ENCODE measurements at places on chromosomes 7 and 10.

DNA sequence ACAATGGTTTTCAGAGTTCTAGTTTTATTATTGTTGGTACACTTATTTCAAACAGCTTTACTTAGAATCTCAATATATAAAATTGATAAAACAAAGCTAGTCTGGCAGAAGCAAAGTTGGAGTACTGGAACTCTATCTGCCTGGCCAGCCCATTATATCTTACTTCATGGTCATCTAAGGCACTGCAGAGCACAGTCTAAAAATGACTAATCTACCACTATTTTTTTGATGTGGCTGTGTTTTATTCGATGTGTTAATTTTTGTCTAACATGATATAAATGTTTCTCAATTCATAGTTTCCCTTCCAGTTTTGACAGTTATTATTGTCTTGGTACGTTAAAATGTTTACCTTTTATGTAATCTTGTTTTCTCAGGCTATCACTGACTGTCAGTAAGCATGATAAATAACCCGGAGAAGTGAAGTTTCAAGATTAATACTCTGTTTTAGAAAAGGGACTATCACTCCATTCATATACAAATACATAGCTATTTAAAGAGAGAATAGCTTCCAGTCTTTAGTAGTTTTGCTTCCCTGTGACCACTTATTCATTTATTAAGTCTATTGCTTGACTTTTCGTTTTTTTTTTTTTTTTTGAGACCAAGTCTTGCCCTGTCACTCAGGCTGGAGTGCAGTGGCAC lies 60.6 kb upstream of the CSTF2T start:
- DNase-seq: no peak

DNA sequence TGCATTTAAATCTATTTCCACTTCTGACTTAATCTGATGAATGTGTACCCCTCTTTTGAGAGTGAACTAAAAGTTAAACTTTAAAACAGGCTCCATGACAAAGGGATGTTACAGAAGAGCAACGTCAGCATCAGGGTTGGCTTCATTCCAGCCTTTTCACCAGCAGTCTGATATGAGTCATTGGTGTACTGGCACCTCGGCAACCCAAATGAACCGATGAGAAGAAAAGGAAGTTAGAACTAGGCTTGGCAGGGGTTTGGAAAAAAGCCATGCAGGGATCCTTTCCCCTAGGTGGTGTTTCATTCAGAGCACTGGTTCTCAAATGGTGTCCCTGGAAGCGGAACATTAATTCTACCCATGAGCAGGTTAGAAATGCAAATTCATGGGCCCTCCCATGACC lies 53.6 kb downstream of the SEC61G start:
- peak; percentile 42 for DNase-seq

- no peak for DNase-seq
Observed at GRCh38 chr10:107689323-107689722, 524.8 kb upstream of the SORCS1 start.

GRCh38 chr10:5547931-5548660 lies 23.3 kb downstream of the CALML3 start:
- no peak for DNase-seq

- DNase-seq: no peak
Observed at GRCh38 chr7:13198036-13198435, 510.6 kb downstream of the ARL4A start.

DNA sequence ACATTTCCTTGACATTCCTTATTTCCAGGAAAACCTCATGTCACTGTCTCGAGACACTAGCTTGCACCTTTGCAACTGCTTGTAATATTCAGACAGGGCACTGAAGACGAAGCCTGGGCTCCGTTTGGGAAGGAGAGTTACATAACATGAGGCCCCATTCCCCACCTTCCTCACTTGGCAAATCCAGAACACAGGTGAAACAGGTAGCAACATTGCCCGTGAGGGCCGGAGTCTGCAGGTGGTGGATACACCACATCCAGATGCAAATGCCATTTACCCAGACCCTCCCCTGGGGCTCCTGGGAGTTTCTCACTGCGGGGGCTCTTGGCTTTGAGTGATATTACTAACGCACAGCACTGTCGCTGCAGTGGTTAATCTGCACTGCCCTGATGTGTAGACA lies 491.0 kb downstream of the PTPRN2 start:
- no peak for DNase-seq

GRCh38 chr7:22256541-22257096 lies 100.3 kb downstream of the RAPGEF5 start:
- DNase-seq: no peak

DNA sequence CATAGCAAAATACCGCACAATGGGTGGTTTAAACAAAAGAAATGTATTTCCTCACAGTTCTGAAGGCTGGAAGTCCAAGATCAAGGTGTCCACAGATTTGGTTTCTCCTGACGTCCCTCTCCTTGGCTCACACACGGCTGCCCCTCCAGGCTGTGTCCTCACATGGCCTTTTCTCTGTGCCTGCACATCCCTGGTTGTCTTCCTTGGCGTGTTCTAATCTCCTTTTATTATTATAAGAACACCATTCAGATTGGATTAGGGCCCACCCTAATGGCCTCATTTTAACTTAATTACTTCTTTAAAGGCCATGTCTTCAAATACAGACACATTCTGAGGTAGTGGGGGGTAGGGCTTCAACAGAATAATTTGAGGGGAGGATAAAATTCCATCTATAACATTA lies 87.9 kb downstream of the FZD1 start:
- DNase-seq: no peak

DNA sequence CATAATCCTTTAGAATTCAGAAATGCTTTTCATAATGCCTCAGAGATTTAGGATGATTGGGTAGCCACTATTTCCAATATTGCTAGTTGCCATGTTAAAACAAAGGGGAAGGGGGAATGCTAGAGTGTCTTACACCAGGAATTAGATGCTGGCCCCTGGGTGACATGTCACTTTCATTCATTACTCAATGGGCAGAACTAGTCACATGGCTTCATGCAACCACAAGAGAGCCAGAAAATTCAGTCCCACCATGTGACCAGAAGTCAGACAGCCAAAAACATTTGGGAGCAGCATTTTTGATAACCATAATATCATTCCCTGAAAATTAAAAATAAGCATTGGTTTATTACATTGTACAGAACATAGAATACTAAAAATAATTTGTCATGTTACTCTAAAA lies 81.2 kb downstream of the CREB5 start:
- DNase-seq: no peak

DNA sequence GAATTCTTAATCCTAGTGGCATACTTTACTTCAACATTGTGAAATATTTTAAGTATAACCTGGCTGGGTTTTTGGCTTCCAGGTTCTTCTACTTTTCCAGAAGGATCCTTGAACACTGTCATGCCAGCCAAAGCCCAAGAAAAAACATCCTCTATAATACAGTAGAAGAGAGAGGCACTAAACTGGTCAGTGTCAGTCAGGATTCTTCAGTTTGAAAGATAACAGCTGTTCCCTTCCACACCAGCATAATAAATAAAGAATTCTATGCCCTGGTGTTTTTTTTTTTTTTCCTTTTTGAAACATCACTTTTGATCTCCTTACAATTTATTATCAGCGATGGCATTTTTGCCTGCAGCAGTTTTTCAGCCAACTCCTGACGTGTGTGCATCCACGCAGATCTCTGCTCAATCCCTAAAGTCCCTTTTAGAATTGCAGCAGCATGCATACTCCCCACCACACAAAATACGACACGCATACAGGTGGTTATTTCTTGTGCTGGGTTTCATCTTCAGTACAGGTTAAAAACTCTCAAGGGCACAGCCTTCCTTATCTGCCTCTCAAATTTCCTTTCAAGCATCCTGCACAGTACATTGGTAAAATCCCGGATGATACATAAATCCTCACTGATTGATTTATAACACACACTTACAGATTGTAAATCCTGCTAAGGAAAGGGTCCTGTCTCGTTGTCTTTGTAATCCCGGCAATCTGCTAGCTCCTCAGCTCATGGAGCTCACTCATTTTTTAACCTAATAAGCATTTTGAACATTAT lies 100.2 kb downstream of the TPK1 start:
- no peak for DNase-seq

GRCh38 chr7:701086-701671 lies 25.3 kb upstream of the DNAAF5 start:
- no peak for DNase-seq

- DNase-seq: peak; percentile 18
Observed at GRCh38 chr7:105454921-105455320, 66.2 kb upstream of the SRPK2 start.

DNA sequence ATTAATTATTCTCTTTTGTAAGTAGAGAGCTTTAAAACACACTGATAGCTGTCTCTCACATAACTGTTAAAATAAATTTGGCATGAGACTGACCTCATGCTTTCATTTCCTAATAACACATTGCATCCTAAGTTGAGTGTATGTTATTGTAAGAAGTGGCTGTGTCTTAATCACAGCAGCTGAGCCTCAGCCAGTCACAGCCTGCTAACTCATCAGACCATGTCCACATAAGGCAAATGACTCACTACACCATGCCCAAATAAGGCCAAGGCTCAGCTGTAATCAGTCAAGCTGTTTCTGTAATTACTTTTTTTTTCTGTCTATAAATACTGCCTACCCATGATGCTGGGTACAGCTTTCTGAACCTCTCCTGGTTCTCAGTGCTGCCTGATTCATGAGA lies 860.9 kb downstream of the XPNPEP1 start:
- peak; percentile 17 for DNase-seq

DNA sequence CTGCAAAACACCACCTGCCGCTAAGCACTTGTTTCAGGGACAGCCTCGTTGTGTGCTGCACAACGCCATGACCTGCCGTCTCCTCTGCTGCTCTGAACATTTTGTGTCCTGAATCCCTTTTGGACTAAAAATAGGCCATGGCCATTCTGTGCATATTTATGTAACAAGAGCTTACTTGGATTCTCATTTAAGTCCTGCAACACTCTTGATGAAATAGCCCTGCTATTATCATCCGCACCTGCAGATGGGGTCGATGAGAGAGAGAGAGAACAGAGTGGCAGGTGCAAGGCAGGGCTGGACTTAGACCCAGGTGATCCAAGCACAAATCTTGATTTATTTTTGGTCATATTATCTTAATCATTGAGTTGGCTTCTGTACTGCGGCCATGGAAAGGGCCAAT lies 121.2 kb upstream of the PRKCQ start:
- no peak for DNase-seq

- DNase-seq: no peak
Observed at GRCh38 chr10:5591336-5591824, 66.6 kb downstream of the CALML3 start.

DNA sequence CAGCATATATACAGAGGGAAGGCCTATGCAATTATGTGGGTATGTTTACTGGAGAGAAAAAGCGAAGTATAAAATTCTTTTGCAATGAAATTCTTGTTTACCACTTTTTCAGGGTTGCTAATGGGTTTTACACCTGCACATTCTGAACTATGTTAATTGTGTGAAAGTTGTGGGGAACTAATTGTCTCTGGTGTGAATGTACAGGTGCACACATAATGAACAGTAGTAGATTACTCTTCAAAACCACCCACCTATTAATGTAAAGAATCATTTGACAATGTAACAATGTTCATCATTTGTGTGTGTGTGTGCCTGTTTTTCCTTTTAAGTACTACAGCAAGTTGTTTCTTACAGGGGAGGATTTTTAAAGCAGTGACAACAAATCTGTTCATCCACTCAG lies 80.0 kb upstream of the FEZF1 start:
- no peak for DNase-seq

DNA sequence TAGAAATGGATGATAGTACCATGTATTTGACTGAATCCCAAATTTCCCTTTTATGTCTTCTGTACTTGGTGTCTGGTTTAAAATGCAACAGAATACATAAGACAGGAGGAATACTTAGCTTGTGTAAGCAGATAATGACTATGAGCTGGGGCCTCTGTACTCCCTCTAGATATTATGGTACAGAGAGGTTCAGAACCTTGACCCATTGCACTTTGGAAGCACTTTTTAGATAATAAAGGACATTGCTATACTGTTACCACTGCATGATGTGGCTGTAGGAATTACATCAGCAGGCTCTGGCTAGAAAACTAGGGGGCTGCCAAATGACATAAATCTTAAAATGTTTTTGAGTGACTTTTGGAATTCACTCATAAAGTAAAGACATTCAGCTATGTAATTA lies 526.6 kb downstream of the SORCS1 start:
- DNase-seq: no peak

DNA sequence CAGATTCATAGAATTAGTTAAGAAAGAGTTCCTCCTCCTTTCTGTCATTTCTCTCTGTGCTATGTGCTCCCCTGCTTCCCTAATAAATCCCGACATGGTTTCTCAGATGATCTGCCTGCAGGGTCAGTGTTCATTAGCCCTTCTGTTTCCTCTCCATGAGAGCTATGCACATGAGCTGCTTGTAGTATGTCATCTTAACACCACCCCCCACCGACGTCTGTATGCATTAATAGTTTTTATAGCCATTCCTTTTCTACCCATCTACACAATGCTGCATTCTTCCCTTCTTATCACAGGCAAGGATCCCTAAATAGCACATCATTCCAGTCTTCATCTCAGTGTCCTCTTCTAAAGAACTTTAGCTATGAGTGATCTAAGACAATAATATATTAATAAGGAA lies 809.1 kb downstream of the ANKRD7 start:
- DNase-seq: no peak

- no peak for DNase-seq
Observed at GRCh38 chr10:122678266-122678665, 21.4 kb downstream of the C10orf120 start.

GRCh38 chr7:50667338-50667737 lies 102.1 kb upstream of the DDC start:
- DNase-seq: no peak

GRCh38 chr7:326273-326672 lies 36.3 kb downstream of the FOXL3 start:
- DNase-seq: no peak

DNA sequence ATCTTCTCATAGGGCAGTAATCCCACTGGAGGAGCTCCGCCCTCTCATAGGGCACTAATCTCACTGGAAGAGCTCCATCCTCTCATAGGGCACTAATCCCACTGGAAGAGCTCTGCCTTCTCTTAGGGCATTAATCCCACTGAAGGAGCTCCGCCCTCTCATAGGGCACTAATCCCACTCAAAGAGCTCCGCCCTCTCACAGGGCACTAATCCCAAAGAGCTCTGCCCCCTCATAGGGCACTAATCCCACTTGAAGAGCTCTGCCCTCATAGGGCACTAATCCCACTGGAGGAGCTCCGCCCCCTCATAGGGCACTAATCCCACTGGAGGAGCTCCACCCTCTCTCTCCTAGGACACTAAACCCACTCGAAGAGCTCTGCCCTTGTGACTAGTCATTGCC lies 3.4 kb upstream of the FUOM start:
- DNase-seq: no peak

DNA sequence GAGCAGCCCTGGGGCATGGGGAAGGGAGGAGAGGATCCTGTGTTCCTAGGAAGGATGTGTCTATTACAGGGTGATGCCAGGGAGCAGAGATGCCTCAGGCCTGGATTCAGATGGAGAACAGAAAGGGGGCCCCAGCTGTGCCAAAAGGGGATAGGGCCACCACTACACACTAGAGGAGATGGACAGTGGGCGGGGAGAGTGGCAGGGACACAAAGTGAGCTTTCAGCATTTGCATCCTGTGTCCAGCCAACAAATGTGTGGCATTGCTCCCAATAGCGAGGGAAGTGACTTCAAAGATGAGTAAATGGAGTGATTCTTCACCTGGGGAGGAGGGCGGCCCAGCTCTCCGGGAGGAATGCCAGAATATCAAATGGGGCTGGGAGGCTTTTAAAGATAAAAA lies 64.9 kb upstream of the WAPL start:
- DNase-seq: no peak

- no peak for DNase-seq
Observed at GRCh38 chr7:133646472-133647315, 393.8 kb downstream of the EXOC4 start.

All from AG10803 (cell line).